ENCODE measurements at places on chromosomes 2 and 18.

GRCh38 chr18:3060667-3061580 is 48.0 kb upstream of the LPIN2 start:
- DNase-seq, result peak; percentile 18

DNA sequence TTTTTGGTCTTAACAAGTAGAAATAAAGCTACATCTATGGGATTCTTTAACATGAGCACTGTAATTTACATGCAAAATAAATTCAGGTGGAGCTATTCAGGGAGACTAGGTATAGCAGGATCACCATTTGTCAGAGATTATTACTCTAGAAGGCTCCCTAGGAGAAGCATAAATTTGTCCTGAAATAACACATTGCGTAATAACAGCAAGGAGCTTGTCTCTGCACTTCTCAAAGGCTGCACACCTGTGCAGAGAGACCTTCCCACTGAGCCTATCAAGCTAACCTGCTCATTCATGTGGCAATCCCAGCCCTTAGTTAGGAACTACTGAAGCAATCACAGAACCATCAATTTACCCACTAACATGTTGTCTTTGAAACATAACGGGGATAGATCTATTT is 437.4 kb upstream of the MC4R start:
- DNase-seq, result no peak

DNA sequence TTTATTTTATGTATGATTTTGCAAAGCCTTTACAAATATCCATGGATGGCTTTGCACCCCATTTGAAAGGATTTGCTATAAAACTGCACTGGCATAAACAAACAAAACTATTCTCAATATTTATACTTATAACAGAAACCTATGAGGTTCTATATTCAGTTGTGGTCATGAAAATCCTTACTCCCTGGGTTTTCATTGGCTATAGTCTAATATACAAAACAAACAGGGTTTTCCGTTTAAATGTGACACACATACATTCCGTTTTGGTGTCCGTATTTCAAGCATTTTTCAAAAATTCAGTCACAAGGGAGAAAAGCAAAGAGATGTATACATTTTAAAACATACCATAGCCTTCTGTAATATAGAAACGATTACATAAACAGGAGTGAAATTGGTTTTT is 100.0 kb downstream of the TCF4 start:
- no peak for DNase-seq

GRCh38 chr2:98448441-98449145 is 3.9 kb downstream of the INPP4A start:
- no peak for DNase-seq

DNA sequence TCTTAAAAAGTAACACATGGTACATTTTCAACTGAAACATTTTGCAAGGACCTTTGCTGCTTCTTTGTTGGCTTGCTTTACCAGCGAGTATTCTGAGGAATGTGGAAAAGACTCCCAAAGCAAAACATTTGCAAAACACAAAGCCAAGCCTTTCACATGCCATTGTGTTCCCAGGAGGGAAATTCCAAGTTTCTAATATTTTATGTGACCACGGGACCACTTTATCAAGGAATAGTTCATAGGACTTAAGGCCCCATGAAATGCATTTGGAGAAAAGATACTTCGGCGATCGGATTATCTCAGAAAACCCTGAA is 26.2 kb downstream of the CYP27C1 start:
- DNase-seq, result no peak

DNA sequence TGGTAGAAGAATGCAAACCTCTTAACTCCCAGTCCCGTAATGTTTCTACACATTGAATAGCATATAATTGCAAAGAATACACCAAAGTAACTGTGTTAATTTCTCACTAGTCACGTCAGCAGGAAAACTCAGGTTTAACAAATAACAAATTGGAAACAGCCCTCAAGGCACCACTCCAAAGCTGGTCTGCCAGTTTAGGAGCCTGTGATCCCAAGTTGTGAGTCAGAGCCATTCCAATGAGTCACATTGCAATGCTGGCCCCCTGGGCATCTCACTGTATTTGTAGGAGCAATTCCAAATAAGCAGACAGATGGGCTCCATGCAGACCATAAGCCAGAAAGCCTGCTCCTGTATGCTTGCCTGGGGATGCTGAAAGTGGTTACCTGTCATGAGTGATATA is 143.2 kb upstream of the SETBP1 start:
- DNase-seq, result no peak

- no peak for DNase-seq
Measured at GRCh38 chr2:99910902-99911301, 231.5 kb downstream of the AFF3 start.

- DNase-seq, result no peak
Measured at GRCh38 chr2:236109473-236109872, 58.7 kb downstream of the GBX2 start.

DNA sequence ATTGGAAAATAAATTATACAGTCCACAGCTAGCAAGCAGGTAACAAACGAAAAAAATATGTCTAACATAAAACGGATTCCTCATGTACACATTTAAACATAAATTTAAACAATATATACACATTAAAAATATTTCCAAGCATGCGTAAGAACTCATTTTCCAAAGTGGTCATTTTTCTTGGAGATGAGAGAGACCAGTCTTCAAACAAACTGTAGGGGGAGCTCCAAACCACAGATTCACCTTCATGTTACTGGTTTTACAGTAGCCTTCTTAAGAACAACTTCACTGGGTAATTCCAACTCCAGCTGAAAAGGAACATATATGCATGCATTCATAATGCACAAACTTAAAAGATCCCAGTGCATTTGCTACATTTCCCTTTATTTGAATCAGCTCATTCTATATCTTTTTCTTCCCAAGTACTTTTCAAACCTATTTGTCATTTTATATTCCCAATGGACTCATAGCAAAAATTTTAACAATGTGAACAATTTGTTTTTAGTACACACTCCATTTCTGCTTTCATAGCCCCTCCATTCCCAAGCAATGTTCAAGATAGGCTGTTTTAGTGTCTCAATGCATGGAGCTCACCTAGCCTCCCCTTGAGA is 4.7 kb upstream of the STAMBP start:
- no peak for DNase-seq

- no peak for DNase-seq
Measured at GRCh38 chr2:8526403-8526696, 155.5 kb upstream of the ID2 start.

GRCh38 chr18:67379981-67380380 is 136.5 kb downstream of the DSEL start:
- DNase-seq, result no peak

GRCh38 chr2:205975082-205975949 is 110.7 kb downstream of the INO80D start:
- no peak for DNase-seq

DNA sequence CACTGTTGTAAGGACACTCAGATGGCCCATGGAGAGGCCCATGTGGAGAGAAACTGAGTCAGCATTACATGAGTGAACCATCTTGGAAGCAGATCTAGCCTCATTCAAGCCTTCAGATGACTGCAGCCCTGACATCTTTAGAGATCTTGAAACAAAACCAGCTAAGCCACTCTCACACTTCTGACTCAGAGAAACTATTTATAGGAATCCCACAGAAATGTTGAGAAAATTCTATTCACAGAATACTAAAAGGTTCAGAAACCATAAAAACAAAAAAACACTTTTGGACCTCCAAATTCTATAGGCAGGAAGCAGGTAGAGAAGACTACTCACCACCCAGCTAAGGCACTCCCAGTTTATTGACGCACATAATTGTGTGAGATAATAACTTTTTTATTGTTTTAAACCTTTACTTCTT is 8.7 kb downstream of the TMEM169 start:
- DNase-seq, result no peak

- DNase-seq, result no peak
Measured at GRCh38 chr2:150156415-150156814, 331.1 kb downstream of the RND3 start.

DNA sequence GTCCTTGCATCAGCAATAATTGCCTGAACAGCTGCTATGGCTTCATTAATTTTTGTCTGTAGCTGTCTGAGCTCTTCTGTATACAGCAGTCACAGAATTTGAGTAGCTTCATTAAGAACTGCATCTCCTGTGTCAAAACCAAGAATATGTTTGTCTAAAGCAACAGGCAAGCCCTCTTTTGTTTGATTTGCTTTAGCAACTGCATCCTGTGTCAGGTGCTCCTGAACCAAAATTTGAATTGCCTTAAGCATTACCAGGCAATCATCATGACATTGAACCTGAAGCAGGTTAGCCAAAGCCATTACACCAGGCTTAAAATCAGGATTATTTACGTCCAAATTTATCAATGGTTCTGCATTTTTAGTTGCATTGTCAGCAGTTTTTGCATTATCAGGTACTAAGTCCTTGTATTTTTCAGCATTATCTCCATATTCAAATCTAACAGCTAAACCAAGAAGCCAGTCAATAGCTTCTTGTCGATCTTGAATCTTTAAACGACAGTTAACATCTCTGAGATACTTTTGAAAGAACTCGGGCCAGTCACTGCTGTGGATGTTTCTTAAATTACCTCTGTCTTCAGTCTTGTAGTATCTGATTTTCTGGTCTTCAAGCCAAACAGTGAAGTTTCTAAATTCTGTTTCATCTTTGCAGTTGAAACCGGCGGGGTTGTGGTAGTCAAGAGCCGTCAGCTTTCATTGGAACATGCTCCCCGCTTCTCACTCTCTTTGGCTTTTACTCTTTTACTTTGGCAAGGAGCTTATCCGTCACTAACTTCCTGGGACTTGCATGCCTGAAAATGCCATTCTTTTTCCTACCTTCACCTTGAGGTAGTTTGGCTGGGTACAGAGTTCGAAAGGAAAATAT is 42.2 kb downstream of the MERTK start:
- DNase-seq, result no peak

DNA sequence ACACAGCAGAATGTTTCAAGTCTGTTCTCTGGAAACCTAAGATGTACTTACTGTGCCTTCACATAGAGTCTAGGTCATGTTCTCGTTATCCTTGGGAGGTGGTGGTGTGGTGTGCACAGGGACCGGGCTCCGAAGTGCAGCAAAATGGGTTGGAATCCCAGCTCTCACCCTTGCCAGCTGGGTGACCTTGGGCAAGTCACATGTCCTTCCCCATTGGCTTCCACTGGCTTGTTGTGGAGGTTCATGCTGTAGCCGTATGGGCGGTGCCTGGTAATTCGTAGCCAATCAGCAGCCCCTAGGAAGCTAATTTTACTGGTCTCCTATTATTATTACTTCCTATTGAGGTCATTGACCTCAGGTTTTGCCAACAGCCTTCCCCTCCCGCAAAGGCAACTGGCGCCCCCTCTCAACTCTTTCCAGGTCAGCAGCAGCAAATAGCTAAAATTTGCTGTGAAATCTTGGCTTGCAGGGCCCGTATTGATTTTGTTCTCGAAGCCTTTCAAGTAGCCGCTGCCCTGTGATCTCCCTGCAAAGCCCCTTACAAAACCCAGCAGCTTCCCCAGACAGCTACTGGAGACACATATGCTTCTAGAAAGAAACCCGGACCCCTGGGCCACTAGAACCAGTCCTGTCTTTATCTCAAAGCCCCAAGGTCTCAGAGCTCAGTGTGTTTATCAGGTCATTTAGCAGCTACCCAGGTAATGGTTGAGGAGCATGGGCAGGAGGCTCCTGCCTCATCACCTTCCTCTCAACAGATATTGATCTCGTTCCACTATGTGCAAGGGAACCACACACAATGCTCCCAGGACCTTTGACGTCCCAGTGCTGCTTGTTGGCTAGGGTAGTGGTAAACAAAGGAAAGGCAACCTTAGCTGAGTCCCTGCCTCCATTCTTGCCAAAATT is 66.5 kb upstream of the SLC1A4 start:
- DNase-seq, result no peak

GRCh38 chr2:107729440-107729839 is 97.3 kb upstream of the RGPD4 start:
- DNase-seq, result no peak

DNA sequence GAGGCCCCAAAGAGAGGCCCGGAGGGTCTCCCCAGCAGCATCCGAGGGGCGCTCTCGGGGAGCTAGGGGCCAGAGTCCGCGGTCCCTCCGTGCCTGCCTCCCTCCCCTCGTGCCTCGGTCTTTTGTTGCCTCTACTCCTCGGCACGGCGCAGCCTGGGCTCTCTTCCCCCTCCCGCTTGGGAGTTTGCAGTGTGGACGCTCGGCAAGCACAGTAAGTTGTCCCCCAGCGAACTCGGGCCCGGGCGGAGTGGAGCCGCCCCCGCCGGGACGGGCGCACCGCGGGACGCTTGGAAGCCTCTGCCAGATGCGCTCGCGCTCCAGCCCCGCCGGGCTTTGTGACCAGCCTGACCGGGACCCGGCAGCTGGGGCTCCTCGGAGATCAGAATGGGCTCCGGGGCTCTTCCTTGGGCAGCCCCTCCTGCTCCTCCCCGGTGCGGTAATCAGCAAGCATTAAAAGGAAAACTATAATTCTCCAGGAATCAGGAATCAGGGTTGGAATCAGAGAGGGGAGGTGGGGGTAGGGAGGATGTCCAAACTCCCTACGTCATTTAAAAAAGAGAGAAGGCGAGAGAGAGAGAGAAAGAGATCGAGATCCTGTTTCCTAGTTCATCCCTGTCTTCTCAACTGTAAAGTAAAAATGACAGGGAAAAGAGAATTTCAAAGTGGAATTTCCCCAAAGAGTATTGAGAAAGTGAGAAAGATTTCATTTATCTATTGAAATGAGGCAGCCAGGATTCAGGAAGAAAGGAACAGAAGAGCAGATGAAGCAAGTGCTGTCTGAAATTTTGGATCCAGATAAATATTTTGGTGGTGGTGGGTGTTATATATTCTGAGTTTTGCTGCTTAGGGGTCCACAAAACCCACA is 786 bp upstream of the TMEM200C start:
- DNase-seq, result no peak

DNA sequence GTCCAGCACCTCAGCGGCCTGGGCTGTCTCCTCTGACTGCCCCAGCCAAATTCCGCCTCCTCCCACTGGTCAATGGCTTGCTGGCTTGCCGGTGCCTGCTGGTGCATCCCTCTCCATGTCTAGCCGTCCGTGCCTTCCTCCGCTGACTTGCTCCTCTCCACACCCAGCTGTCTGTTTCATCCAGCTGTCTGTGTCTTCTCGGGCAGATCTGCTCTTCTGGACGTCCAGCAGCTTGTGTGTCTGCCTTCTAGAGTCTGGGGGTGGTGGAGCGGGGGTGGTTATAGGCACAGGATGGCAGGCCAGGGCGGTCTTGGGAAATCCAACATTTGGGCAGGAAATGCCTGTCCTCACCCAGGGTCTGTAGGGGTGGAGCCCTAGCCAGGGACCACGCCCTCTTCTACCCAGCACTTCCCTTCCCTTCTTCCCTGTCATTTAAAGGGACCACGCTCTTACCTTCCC is 369.2 kb downstream of the GALNT13 start:
- DNase-seq, result no peak

- no peak for DNase-seq
Measured at GRCh38 chr2:55565613-55566012, 46.1 kb downstream of the CFAP36 start.

DNA sequence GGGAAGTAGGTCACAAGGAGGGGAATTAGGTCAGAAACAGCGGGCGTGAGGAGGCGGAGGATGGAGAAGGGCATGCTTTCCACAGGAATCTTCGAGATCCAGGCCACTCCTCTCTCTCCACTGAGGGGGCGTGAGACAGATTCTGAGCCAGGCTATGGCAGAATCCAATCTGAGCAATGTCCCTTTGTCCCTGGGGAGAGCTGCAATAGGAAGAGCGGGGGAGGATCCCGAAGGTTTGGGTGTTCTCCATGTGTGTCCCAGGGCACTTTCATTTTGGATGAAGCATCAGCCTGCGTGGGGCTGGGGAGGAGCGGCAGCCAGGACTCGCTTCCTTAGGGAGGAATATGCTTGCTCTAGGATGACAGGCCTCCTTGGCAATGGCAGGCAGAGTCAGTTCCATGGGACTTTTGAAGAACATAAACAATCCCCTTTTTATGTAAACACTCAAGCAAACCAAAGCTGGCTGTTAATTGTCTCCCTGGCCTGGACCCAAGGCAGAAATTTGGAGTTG is 84.0 kb downstream of the LIPG start:
- DNase-seq, result no peak

Data from stimulated activated CD8-positive, alpha-beta memory T cell treated with anti-CD3 and anti-CD28 coated beads, Interleukin-4, amount 100 ng/mL, for 1 hour (primary cell).